ENCODE measurements at places on chromosomes 5 and 9.

DNA sequence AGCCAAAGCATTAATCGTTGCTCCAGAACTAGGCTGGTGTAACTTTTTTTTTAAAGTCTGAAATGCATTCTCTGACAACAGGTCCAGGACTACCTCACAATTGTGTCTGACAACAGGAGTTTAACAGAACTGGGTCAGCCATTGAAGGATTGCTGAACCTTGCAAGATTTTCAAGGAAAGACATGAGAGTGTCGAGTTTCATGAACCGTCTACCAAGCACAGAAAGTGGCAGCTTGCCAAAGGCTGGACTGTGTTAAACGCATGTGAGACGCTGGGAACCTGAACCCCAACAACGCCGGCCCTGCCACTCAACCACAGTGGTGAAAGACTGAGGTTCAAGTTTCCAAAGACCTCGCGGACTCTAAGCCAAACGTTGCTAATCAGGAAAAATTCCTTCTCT is 79.1 kb downstream of the LHFPL2 start:
- DNase-seq = no peak

- no peak for DNase-seq
These were observed 17.8 kb upstream of the S1PR3 start for GRCh38 chr9:88973281-88974045.

- DNase-seq = no peak
These were observed 338.0 kb downstream of the MAN2A1 start for GRCh38 chr5:110027527-110028322.

GRCh38 chr5:157732596-157733262 is 1.5 kb downstream of the THG1L start:
- no peak for DNase-seq

- no peak for DNase-seq
These were observed 62.8 kb upstream of the STC2 start for GRCh38 chr5:173391031-173391430.

- DNase-seq = no peak
These were observed 163.5 kb downstream of the CD180 start for GRCh38 chr5:67032921-67033664.

DNA sequence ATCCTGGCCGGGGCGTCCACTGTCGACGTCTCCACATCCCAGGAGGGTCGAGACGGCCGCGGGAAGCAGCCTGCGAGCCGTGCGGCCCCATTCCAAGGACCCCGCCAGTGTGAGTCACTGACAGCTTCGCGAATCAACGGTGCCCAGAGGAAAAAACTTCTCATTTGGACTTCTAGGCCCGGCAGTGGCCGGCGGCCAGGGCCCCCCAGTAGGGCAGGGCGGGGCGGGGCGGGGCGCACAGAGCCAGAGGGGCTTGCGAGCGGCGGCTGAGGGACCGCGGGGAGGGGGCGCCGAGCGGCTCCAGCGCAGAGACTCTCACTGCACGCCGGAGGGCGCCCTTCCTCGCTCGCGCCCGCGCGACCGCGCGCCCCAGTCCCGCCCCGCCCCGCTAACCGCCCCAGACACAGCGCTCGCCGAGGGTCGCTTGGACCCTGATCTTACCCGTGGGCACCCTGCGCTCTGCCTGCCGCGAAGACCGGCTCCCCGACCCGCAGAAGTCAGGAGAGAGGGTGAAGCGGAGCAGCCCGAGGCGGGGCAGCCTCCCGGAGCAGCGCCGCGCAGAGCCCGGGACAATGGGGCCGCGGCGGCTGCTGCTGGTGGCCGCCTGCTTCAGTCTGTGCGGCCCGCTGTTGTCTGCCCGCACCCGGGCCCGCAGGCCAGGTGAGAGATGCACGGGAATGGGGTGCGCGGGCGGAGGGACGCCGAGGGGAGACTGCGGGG is at the start of gene F2R:
F2R (plus strand) TSS at position 391 of the 720 bp plus-strand sequence; CDS start at position 573, 182 bp downstream.
- no peak for DNase-seq

DNA sequence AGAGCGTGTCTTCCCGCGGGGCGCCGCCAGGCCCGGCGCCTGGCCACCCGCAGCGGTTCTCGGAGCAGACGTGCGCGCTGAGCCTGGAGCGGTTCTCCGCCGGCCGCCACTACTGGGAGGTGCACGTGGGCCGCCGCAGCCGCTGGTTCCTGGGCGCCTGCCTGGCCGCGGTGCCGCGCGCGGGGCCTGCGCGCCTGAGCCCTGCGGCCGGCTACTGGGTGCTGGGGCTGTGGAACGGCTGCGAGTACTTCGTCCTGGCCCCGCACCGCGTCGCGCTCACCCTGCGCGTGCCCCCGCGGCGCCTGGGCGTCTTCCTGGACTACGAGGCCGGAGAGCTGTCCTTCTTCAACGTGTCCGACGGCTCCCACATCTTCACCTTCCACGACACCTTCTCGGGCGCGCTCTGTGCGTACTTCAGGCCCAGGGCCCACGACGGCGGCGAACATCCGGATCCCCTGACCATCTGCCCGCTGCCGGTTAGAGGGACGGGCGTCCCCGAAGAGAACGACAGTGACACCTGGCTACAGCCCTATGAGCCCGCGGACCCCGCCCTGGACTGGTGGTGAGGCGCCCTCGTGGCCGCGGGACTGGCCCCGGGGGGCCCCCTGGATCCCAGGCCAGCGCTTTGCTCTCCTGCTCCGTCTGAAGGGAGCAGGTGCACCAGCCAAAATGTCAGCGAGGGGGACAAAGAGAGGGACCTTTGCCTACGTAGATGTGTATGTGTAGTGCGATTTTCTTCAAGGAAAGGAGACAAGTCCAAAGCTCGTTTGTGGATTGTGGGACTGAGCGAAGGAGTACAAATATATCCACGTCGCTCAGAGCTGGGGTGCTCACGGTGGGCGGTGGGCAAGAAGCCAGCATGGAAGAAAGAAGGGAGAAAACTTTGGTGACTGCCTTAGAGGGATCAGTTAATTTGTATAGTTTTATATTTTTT is 19.5 kb downstream of the BTNL9 start:
- DNase-seq = no peak

GRCh38 chr5:33049298-33049697 is 338.2 kb downstream of the NPR3 start:
- DNase-seq = no peak

- DNase-seq = no peak
These were observed 121.0 kb upstream of the RGS7BP start for GRCh38 chr5:64384765-64385164.

GRCh38 chr9:110526426-110526825 is 53.1 kb downstream of the SVEP1 start:
- DNase-seq = no peak

DNA sequence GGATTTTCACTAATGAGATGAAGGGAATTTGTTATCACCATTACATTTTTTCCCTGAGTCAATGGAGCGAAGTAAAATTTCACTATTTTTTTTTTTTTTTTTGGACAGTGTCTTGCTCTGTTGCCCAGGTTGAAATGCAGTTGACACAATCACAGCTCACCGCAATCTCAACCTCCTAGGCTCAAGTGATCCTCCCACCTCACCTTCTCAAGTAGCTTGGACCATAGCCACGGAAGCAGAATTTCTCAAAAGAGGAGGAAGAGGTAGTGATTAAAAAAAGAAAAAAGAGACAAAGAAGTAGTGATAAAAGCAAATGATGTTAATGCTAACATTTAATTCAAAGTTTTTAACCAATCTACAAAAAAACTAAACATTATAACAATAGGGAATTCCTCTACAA is 29.8 kb downstream of the ELP1 start:
- DNase-seq = no peak

DNA sequence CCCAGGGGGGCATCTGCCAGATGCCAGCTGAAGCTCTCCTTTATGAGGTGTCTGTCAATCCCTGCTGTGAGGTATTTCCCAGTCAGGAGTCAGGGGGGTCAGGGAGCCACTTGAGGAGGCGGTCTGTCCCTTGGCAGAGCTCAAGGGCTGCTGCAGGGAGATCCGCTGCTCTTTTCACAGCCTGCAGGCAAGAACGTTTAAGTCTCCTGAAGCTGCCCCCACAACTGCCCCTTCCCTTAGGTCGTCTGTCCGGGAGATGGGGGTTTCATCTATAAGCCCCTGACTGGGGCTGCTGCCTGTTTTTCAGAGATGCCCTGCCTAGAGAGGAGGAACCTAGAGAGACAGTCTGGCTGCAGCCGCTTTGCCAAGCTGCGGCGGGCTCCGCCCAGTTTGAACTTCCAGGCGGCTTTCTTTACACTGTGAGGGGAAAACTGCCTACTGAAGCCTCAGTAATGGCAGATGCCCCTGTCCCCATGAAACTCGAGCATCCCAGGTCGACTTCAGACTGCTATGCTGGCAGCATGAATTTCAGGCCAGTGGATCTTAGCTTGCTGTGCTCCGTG is 148.3 kb downstream of the RPS23 start:
- no peak for DNase-seq

DNA sequence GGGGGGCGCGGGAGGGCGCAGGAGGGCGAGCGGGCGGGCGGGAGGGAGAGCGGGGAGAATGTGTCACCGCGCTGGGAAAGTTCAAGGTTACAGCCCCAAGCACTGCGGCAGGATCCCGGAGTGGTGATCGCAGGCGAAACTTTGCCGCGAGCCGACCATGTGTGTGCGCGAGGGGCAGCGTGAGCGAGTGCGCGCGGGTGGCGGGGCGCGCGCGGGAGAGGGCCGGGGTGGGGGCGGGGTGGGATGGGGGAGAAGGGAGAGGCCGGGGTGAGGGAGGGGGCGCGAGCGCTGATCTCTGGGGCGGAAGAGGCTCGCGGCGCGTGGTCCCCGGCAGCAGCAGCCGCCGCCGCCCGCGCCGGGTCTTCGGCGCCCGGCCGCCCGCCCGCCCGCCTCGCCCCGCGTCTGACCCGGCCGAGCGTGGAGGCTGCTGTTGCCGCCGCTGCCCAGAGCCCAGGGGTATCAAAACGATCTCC is at the start of gene NFIB:
NFIB (minus strand) TSS at position 191 of the 473 bp plus-strand sequence. CDS start 630 bp downstream, outside the sequence.
- DNase-seq = no peak

DNA sequence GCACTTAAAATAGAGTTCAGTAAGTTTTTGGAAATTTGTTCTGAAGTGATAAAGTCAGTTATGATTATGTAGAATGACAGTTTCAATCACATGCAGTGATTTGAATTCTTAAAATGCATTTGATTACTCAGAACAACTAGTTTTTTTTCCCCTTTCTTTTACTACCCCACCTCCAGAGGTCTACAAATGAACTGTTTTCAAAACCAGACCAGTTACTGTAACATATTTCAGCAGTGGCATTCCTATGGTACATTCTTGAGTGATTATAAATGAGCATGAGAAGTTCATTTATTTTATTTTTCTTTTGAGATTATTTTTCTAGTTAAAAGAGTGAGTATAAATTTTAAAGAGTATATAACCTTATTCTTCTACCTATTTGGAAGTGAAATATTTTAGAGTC is 71.6 kb downstream of the NNT start:
- no peak for DNase-seq

DNA sequence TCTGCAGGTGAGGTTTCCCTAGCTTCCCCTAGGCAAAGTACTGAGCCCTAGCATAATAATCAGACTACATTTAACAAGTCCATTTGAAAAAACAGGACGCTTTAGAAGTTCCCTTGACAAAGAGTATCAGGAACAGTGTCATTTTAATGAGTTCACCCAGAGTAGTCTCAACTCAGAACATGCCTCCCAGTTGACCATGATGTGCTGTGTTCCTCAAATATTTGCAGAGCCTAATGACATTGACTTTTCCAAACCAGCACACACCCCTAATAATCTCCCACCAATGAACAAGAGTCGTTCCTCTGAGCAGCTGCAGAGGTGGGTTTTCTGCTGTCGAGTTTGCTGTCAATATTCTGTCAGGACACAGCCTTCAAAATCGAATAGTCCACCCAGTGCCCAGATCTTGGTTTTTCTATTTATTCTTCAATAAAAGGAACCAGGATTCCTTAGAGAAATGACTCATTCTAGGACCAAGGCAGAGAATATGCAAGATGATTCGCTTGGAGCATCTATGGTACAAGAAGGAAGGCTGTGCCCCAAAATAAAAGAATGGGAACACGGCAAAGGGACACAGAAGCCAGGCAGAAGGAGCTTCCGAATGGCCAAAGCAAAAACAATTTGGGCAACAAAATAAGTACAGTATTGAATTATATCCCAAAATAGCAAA is 57.6 kb downstream of the OTULIN start:
- DNase-seq = no peak

DNA sequence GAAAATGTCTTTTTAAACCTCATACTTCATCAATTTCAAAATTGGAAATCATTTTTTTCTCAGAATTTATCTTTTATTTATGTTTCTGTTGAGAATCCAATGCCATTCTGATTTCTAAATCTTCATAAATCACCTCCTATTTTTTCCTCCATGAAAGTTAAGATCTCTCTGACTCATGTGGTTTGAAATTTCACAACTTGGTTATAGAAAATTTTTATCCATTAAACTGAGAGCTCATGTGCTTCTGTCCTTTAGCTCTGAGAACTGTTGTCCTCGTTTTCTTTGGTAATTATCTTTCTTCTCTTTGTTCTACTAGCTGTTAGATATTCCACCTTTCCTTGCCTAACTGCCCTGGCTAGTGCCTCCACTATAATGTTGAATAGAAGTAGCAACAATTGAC is 1.5 kb upstream of the RNF180 start:
- DNase-seq = no peak

GRCh38 chr5:66779528-66779927 is 183.3 kb downstream of the MAST4 start:
- no peak for DNase-seq

DNA sequence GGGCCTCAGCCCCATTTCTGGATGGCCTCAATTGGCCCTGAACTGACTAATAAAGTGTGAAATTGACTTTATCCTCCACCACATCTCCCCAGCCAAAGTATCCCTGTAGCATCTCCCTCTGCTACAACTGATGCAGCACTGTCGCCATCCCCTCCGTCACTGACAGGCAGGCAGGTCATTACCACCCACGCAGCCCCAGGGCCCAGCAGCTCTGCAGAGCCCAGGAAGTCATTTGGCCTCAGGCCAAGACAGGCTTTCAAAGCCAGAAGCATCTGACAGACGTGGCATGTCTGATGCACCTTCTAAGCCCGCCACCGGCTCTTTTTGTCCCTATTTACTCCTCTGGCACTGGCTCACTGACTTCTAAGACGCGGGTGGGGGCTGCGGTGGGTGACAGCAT is 65.3 kb downstream of the ARHGEF37 start:
- no peak for DNase-seq

GRCh38 chr9:72551306-72551705 is 29.9 kb downstream of the TMC1 start:
- DNase-seq = no peak

GRCh38 chr5:137335493-137335892 is 163.6 kb downstream of the SPOCK1 start:
- no peak for DNase-seq

Data from stimulated activated CD8-positive, alpha-beta memory T cell treated with anti-CD3 and anti-CD28 coated beads, Interleukin-7, amount 100 ng/mL, for 1 hour (primary cell).